AG04449 (cell line): ENCODE measurements at places on chromosomes 5 and 9.

DNA sequence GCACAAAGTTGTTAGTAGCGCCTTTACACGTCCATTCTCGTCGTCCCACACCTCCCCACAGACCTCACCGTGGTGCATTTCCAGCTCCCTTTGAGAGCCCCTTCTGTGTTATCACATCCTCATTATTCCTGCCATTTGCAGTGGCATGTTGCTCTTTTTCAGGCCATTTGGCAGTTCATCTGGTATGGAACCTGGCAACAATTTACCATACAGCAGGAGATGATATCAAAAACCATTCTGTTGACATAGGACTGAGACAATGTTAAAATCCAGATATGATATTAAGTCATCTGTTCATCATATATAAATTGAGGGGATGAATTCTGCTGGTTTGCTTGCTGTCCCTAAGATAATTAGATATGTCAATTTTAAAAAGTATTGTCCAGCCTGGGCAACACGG is 83.0 kb downstream of the TMEM174 start:
- DNase-seq: no peak

- DNase-seq: no peak
Measured at GRCh38 chr9:34659592-34660253, 2.7 kb downstream of the CCL27 start.

DNA sequence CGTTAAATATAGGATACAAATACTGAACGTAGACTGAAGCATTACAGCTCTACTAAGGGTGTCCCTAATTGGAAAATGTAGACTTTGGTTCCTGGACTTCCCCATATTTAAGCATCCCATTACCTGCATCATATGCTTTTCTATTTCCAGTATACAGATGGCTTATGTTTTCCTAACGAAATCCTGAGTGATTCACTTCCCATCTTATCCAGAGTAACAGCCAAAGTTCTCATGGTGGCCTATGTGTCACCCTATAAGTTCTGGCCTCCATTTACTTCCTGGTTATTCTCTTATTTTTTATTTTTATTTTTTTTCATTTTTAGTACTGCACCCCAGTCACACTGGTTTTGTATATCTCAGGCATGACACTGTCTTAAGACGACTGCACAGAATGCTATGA is 552.3 kb downstream of the PRDM9 start:
- DNase-seq: no peak

- DNase-seq: no peak
Measured at GRCh38 chr5:164377746-164378145, 872.3 kb downstream of the MAT2B start.

DNA sequence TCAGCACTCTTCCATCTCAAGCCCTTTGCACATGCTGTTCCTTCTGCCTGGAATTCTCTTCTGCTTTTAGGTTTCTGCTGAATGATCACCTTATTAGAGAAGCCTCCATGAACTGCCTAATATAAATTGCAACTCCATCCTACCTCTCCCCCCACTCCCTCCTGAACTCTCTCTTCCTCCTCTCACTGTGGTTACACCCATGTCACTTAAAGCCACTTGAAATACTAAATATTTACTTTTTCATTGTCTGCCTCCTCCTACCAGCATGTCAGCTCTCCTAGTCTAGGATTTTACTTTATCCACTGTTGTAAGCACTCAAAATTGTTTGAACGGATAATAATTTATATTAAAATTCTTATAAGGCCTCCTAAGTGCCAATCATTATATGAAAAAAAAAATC is 43.8 kb downstream of the ACTL7B start:
- no peak for DNase-seq

GRCh38 chr5:60223342-60223741 is 329.8 kb upstream of the PDE4D start:
- no peak for DNase-seq

DNA sequence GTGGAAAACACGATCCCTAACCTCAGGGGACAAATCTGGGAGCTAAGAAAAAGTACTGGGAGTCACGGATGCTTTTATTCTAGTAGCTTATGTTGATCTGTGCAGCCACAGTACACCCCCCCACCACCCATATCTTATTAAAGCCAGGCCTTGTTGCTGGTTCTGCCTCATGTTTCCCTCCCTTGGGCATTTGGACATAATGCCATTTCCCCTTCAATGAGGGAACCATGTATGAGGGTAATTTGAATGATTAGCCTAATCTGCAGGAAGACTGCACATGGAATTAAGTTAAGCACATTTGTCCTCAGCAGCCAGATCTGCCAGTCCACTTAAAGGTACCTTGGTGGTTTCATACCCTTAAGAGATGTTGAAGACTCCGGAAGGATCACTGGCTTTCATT is 102.0 kb downstream of the ARHGAP26 start:
- no peak for DNase-seq

DNA sequence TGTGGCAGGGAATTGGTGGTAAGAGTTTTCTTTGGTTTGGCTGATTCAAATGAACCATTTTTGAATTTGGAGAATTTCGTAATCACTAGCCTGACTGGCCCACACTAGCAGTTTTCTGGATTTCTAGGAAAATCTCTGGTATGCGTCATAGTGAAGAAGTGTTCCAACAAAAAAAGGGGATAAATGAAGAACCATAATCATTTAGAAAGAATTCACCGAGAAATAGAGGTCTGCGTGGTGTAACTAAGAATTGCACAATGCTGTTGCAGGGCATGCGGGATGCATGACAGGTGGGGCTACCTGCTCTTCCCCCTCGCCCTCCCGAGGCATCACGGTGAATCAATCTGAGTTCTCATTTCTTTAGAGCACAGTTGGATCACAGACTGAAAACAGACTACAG is 232.3 kb upstream of the PAPPA start:
- DNase-seq: no peak

GRCh38 chr5:113264046-113264445 is 170.7 kb downstream of the TSSK1B start:
- DNase-seq: no peak

DNA sequence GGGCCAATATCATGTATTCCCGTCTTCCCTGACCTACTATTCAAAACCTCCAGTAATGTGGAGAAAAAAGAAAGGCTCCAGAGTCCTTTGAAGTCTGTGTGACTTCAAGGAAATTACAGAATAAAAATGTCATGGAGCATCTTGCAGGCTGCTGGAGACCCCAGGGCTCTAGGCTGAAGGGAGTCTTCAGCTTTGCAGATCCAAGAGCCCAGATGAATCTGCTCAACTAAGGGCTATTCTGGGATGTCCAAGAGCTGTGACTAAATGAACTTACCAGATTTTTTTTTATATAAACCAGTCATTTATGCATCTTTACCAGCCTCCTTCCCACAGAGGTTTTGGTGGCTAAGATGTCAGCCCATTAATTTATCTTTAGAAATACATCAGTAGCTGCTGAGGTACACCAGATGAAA is 167.3 kb downstream of the MUSK start:
- no peak for DNase-seq

- DNase-seq: peak; percentile 69
Measured at GRCh38 chr9:112233769-112234168, 58.7 kb upstream of the SUSD1 start.

DNA sequence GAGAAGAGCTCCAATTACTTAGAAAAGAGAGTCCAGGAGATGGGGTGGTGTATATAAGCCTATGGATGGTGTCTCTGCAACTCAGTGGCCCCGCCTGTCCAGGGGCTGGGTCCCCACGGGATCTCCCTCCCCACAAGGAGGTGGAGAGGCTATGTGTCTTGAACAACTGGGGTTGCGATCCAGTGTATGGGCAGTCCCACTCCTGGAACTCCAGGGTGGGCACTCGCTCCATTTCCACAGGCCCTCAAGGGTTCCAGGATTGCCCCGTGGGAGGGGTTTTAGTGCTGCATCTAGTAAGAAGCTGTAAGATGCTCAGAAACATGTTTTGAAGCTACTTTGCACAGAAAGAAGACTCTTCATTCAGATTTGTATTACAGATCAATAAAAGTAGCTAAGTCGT is 558 bp upstream of the SMAD5 start:
- DNase-seq: no peak

DNA sequence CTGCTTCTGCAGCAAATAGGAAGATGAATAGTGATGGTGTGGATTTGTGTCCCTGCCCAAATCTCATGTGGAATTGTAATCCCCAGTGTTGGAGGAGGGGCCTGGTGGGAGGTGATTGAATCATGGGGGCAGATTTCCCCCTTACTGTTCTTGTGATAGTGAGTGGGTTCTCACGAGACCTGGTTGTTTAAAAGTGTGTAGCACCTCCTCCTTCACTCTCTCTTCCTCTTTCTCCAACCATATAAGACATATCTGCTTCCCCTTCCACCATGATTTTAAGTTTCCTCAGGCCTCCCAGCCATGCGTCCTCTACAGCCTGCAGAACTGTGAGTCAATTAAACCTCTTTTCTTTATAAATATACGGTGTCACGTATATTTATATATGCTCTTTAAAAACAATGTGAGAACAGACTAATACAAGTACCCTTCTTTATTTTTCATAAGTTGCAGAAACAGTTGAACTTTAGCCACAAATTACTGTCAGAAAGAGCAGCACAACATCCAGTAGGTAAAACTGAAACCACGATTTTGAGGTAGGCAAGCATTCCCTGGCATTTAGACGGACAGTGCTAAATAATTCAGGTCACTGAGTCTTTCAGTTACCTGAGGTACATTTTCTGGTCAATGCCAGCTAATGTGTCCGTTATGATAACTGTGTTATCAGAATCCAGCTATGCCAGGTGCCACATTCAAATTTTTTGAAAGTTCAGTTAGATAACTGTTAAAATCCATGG is 79.3 kb upstream of the SPEF2 start:
- no peak for DNase-seq

- no peak for DNase-seq
Measured at GRCh38 chr9:33158843-33159776, 8.0 kb downstream of the B4GALT1 start.

DNA sequence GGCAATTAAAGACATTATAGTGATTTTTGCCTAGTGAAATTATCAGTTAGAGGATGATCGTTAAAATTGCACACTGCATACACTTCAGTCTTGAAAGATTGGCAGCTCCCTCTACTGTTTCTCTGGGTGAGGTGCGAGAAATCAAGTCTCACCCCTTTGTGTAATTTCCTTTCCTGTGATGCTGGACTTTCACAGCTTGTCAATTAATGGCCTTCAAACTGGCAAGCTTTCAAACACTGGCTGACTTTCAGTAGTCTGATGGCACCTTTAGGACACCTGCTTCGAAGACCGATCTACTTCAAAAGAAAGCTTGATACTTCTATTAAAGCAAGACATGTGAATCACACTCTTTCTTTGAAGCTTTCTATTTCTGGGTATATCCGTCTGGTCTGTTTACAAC is 706.7 kb upstream of the PTPRD start:
- DNase-seq: no peak

DNA sequence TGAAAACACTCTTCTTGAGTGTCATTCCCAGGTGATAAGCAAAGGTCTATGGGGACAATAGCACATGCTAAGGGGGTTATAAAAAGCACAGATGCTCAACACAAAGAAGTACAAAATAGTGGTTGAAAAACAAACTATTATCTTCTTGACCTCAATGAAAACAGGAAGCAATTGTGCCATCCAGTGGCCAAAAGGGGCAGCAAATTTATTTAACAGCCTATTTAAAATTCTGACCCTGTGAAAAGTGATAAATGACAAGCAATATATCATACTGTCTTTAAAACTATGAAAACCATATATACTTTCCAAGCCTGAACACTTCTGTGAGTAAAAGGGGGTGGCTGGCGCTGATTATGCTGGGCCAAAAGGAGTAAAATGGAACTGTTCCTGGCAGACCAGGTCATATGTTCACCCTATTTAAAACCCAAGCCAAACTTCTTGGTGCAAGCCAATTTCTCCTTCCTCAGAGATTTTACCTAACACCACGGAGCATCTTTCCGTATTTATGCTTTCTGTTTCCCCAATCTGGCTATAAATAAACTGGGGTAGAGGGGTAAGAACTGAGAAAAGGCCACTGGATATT is 29.7 kb downstream of the TEX10 start:
- DNase-seq: no peak

DNA sequence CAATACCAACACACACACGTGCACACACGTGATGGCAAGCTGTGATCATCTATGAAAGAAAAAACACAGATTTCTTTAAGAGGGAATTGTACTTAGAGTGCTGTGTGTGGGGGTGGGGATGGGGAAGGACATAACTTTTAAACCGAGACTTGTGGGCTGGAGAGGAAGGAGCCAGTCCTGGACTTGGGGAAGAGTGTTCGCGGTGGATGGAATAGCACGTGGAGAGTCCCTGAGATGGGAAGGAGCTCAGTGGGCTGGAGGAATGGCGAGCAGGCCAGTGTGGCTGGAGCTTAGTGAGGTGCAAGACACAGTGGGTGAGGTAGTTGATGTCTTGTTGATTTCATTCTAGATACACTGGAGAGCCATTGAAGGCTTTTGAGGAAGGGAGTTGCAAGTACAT is 78.5 kb downstream of the RGS3 start:
- DNase-seq: no peak

- DNase-seq: no peak
Measured at GRCh38 chr5:90590-91547, 1.1 kb upstream of the PLEKHG4B start.

GRCh38 chr5:8288897-8289516 is 420.1 kb downstream of the MTRR start:
- no peak for DNase-seq

DNA sequence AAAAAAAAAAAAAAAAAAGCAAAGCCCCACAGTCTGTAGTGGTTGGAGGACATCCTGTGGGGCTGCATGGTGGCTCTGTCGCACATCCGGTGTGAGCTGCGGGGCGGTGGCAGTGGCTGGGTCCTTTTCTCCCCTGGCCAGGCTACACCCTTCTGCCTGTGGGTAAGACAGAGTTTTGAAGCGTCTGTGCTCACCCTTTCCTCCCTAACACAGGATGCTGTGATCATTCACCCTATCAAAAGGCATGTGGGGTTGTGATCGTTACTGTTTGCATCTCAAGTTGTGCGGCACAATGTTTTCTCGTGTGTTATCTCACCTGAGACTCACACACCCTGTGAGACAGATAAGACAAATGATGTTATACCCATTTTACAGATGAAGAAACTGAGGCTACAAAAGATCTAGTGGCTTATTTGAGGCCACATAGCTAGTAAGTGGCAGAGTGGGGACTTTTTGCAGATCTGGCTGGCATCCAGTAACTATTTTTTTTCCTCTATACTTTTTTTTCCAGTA is 17.5 kb downstream of the IRF1 start:
- no peak for DNase-seq

- no peak for DNase-seq
Measured at GRCh38 chr9:33178972-33179697, 12.0 kb upstream of the B4GALT1 start.

DNA sequence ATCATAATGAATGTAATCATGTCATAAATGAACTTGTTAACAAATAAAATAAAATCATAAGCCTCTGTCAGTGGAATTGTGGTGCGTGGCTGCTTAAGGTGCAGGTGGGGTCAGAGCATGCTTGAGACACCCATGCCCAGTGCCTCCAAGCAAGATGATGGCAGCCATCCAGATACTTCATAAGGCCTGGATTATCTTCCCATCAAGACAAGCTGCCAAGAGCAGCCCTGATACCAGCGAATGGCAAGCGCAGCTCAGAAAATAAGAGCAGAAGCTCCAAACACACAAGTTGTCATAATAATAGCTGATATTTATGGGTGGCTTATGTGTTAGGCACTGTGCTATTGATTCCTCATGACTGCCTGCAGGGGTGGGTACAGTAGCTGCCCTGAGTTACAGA is 21.8 kb upstream of the LMX1B start:
- DNase-seq: no peak

- no peak for DNase-seq
Measured at GRCh38 chr9:134282138-134282650, 44.1 kb upstream of the RXRA start.
